ENCODE measurements at places on chromosomes 4 and X. TPM values are rescaled to one million over a fixed set of nuclear protein-coding genes. Genes with fewer than 3 reads are reported as not detected.

DNA sequence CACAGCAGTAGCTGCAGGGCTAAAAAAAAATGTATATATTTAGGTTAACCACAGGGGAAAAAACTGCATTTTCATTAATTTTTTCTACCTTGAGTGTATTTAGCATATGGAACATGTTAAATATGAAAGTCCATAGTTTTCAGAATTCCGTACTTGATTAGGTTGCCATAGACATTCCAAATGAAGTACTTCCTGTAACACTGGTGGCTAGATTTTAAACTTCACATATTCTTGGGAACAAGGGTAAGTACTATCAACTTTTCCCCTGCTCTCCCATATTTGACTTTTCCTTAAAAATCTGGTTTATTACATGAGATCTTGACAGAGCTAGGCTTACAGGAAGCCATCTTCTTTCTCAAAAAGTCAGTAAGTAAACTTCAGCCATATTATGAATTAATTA, 9.8 kb downstream of the SLC7A11 start:
- no peaks in the 10 kb centered on the region for H3K27me3 ChIP-seq
- DNase-seq: no peak
- H3K36me3 ChIP-seq: no peaks in the 10 kb centered on the region
- H3K4me1 ChIP-seq: no peaks in the 10 kb centered on the region

- no peak overlapping the region for H3K27ac ChIP-seq
- H3K36me3 ChIP-seq: peaks cover 28% of the 10 kb centered on the region
- H3K4me1 ChIP-seq: peaks cover 27% of the 10 kb centered on the region
- H3K27me3 ChIP-seq: no peaks in the 10 kb centered on the region
Observed at GRCh38 chr4:147971116-147971515, 239.2 kb downstream of the ARHGAP10 start.

DNA sequence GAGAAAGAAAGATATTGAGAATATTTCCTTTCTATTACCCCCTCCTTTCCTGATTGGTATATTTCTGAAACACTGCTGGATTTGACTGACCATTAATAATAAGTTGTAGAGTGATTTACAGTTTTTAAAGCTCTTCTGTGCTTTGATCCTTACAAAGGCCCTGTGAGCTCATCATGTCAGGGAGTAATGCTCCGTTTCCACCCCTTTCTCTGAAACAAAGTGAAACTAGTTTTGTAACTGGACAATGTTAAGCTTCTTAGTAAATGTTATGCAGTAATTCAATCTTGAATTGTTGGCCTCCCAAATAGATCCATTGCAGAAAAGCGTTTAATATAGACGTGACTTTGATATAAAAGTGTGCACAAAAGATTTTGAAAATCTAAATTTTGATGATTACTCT, 190.1 kb upstream of the GNPDA2 start:
- no peaks in the 10 kb centered on the region for H3K36me3 ChIP-seq
- no peak for DNase-seq
- no peaks in the 10 kb centered on the region for H3K4me1 ChIP-seq

GRCh38 chrX:1420371-1420770, 28.5 kb upstream of the SLC25A6 start:
- H3K36me3 ChIP-seq: peaks cover 41% of the 10 kb centered on the region
- H3K27me3 ChIP-seq: no peaks in the 10 kb centered on the region
- no peak for DNase-seq
- no peak overlapping the region for H3K27ac ChIP-seq

GRCh38 chr4:11039634-11040131, 355.1 kb upstream of the CLNK start:
- no peak for DNase-seq
- no peak overlapping the region for H3K4me3 ChIP-seq
- no peaks in the 10 kb centered on the region for H3K27me3 ChIP-seq

GRCh38 chr4:2861631-2862436, 18.2 kb downstream of the ADD1 start:
- no peak overlapping the region for H3K4me3 ChIP-seq
- no peaks in the 10 kb centered on the region for H3K27me3 ChIP-seq

DNA sequence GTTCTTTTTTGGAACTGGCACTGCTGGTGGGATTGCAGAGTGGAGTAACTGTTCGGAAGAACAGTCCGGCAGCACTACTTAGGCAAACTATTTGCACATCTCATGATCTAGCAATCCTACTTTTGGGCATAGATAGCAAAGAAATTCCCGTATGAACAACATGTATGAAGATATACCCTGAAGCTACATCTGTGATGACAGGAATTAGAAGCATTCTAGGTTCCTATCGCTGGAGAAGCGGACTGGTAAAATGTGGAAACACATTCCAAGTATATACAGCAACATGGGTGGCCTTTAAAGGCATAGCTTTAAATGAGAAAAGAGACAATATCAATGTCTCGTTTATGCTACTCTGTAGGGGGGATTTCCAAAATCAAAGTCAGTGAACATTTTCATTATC, 3.1 kb downstream of the DCAF16 start:
- no peak overlapping the region for H3K27ac ChIP-seq
- peaks cover 24% of the 10 kb centered on the region for H3K36me3 ChIP-seq
- H3K4me1 ChIP-seq: peaks cover 41% of the 10 kb centered on the region
- peak overlapping the region; percentile 14 for H3K4me3 ChIP-seq

DNA sequence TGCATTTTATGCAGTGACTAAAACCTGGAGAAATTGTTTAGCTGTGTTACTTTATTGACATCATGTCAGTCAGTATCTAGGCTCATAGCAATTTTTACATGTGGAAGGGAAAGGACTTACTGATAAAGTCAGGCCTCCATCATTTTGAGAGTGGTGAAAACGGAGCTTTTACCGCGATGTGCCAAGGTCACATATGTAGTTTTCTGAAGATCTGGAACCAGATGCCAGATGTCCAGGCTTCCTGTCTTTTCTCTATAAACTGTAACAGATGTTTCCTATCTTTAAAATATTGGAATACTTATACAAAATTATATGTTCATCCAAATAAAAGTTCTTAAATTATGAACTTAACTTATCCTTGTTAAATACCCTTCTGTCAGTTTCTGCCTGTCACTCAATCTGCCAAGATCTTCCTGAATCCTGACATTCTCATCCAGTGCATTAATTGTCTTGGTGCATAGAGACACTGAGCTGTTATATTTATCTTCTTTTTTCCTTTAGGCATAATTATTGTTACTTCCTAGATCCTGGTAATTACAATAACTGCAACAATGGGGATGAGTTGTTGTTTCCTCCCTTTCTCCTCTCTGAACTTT, 1646.2 kb upstream of the TENM3 start:
- no peak overlapping the region for H3K27ac ChIP-seq
- no peaks in the 10 kb centered on the region for H3K36me3 ChIP-seq
- H3K4me3 ChIP-seq: no peak overlapping the region
- H3K27me3 ChIP-seq: no peaks in the 10 kb centered on the region

GRCh38 chr4:21811565-21811964, 137.0 kb downstream of the KCNIP4 start:
- H3K27me3 ChIP-seq: no peaks in the 10 kb centered on the region
- no peak overlapping the region for H3K4me3 ChIP-seq
- no peaks in the 10 kb centered on the region for H3K4me1 ChIP-seq
- no peaks in the 10 kb centered on the region for H3K36me3 ChIP-seq

- peaks cover 6% of the 10 kb centered on the region for H3K27me3 ChIP-seq
- no peaks in the 10 kb centered on the region for H3K4me1 ChIP-seq
- H3K36me3 ChIP-seq: no peaks in the 10 kb centered on the region
- no peak for DNase-seq
- no peak overlapping the region for H3K4me3 ChIP-seq
- H3K27ac ChIP-seq: no peak overlapping the region
Observed at GRCh38 chrX:9947131-9947794, 19.9 kb upstream of the CLDN34 start.

GRCh38 chr4:45004847-45005565, 278.6 kb upstream of the GNPDA2 start:
- no peaks in the 10 kb centered on the region for H3K36me3 ChIP-seq
- no peak overlapping the region for H3K4me3 ChIP-seq
- no peaks in the 10 kb centered on the region for H3K4me1 ChIP-seq
- no peaks in the 10 kb centered on the region for H3K27me3 ChIP-seq
- no peak overlapping the region for H3K27ac ChIP-seq

DNA sequence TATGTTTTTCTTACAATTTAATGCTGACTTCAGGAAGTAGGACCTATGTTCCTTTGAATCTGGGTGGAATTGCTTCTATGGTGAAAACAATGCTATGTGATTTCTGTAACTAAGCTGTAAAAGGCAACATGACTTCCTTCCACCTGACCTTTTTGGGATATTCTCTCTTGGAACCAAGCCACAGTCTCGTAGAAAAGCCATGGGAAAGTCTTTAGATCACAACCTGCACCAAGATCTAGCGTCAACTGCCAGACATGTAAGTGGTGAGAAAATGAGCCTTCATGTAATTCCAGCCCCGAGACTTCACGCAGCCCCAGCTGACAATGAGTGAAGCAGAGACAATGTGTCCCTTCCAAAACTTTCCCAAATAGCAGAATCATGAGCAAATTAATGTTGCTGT, 297.0 kb upstream of the DCAF8L1 start:
- H3K4me1 ChIP-seq: no peaks in the 10 kb centered on the region
- no peak for DNase-seq
- H3K36me3 ChIP-seq: no peaks in the 10 kb centered on the region
- H3K4me3 ChIP-seq: no peak overlapping the region
- H3K27ac ChIP-seq: no peak overlapping the region
- no peaks in the 10 kb centered on the region for H3K27me3 ChIP-seq

DNA sequence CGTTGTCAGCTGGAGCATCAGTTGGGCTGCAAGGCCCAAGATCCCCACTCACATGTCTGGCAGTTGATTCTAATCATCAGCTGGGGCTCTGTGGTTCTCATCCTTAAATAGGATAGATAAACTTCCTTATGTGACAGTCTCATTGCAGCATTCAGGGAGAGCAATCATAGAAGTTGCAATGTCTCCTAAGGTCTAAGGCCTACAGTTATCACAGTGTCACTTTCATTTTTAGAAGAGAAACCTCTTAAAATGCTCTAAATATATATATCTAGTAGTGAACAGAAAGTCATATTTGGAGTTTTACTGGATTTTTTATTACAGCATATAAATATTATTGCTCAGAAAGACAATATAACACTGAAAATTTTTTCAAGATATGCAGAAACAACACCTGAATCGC, 226.0 kb upstream of the PPP1R2C start:
- H3K4me1 ChIP-seq: no peaks in the 10 kb centered on the region
- H3K27ac ChIP-seq: no peak overlapping the region
- H3K36me3 ChIP-seq: no peaks in the 10 kb centered on the region
- no peak overlapping the region for H3K4me3 ChIP-seq

DNA sequence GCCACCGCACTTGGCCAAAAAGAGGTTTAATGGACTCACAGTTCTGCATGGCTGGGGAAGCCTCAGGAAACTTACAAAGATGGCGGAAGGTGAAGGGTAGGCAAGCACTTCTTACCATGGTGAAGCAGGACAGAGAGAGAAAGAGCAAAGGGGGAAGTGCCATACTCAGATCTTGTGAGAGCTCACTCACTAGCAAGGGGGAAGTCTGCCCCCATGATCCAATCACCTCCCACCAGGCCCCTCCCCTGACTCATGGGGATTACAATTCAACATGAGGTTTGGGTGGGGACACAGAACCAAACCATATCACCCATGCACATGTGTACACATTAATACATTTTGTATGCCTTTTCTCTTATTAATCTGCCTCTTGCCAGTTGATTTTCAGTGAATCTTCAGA, 77.2 kb upstream of the HSD17B10 start:
- no peaks in the 10 kb centered on the region for H3K4me1 ChIP-seq
- no peak for DNase-seq
- H3K36me3 ChIP-seq: no peaks in the 10 kb centered on the region
- no peak overlapping the region for H3K4me3 ChIP-seq

- H3K4me1 ChIP-seq: no peaks in the 10 kb centered on the region
- H3K4me3 ChIP-seq: peak overlapping the region; percentile 54
- no peak for DNase-seq
- H3K27me3 ChIP-seq: no peaks in the 10 kb centered on the region
Observed at GRCh38 chr4:105896461-105896942, 1.2 kb downstream of the NPNT start.

- H3K27me3 ChIP-seq: no peaks in the 10 kb centered on the region
- no peak overlapping the region for H3K4me3 ChIP-seq
- H3K4me1 ChIP-seq: no peaks in the 10 kb centered on the region
- no peak for DNase-seq
- no peaks in the 10 kb centered on the region for H3K36me3 ChIP-seq
Observed at GRCh38 chr4:81664079-81664478, 192.4 kb upstream of the RASGEF1B start.

GRCh38 chr4:55758066-55758465, 61.5 kb upstream of the EXOC1L start:
- H3K36me3 ChIP-seq: no peaks in the 10 kb centered on the region
- no peak overlapping the region for H3K27ac ChIP-seq
- no peak overlapping the region for H3K4me3 ChIP-seq
- H3K27me3 ChIP-seq: no peaks in the 10 kb centered on the region
- no peaks in the 10 kb centered on the region for H3K4me1 ChIP-seq

- H3K27me3 ChIP-seq: no peaks in the 10 kb centered on the region
- no peaks in the 10 kb centered on the region for H3K36me3 ChIP-seq
- no peak for DNase-seq
- no peak overlapping the region for H3K27ac ChIP-seq
Observed at GRCh38 chrX:1673337-1673736, 58.5 kb downstream of the ASMT start.

GRCh38 chr4:140857111-140857510, 100.9 kb upstream of the TBC1D9 start:
- no peak overlapping the region for H3K27ac ChIP-seq
- DNase-seq: no peak
- no peaks in the 10 kb centered on the region for H3K36me3 ChIP-seq
- H3K4me1 ChIP-seq: peaks cover 19% of the 10 kb centered on the region

DNA sequence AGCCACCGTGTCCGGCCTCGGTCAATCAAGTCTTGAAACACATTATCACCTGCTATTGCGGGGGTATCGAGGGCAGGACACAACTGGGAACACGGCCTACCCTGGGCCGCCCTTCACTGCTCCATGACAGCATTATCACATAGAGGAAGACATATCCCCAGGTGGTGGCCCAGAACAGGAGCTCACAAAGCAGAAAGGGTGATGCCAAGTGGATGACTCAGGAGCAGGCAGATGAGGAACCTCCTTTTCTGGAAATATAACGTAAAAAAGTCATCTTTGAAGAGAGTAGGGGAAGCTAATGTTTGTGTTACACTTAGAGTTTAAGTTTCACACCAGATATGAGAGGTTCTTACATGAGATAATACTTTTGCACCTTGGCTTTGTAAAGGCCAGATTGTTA, 5.3 kb upstream of the SUPT20HL1 start:
- no peak overlapping the region for H3K4me3 ChIP-seq
- H3K27me3 ChIP-seq: no peaks in the 10 kb centered on the region
- DNase-seq: no peak

DNA sequence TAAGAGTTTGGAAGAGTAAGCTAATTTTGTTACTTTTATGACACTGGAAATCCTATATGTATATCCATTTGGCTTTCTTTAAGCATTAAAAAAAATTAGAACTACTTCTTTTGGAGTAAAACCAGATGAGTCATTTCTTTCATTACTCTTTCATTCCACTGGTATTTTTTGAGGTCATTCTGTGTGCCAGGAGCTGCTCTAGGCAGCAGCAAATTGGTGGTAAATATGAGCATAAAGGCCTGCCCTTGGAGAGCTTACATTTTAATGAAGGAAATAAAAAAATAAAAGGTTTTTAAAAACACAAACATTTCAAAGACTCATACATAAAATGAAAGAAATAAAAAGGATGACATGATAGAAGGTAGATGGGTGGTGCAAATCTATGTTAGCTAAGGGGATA, 37.4 kb downstream of the MID1 start:
- H3K27me3 ChIP-seq: no peaks in the 10 kb centered on the region
- H3K4me1 ChIP-seq: peaks cover 4% of the 10 kb centered on the region
- H3K36me3 ChIP-seq: no peaks in the 10 kb centered on the region
- H3K4me3 ChIP-seq: no peak overlapping the region

The TMSB15A gene
- total RNA-seq: not detected

The PAGE1 gene
- total RNA-seq: not detected

The RBMX gene
- total RNA-seq: 65.0 TPM

The TIMM8A gene
- total RNA-seq: 14.5 TPM

The TMEM150C gene
- total RNA-seq: 16.1 TPM

The ZBTB33 gene
- 7.2 TPM for total RNA-seq

The UFSP2 gene
- 25.2 TPM for total RNA-seq

Data from heart left ventricle (tissue), 16 donors.